Peyer's patch (tissue), 4 donors: ENCODE measurements at places on chromosomes 1 and 21. TPM values are rescaled to one million over a fixed set of nuclear protein-coding genes. Genes with fewer than 3 reads are reported as not detected.

DNA sequence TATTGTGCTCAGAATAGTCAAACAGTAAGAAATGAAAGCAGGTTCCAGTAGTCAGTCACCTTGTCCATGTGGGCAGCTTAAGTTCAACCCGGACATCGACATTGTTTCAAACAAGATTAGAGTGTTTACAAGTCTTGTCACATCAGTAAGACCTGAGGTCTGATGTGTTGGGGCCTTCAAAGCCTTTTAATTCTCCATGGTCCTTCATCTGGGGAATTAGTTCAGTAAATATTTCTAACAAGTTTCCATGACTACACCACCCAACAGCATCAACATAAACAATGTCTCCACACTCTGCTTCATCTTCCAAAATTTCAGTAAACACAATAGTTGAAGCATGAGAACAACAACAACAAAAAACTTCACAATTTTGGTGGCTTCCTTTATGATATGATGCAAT lies 15.1 kb upstream of the ADORA1 start:
- no peak for DNase-seq

DNA sequence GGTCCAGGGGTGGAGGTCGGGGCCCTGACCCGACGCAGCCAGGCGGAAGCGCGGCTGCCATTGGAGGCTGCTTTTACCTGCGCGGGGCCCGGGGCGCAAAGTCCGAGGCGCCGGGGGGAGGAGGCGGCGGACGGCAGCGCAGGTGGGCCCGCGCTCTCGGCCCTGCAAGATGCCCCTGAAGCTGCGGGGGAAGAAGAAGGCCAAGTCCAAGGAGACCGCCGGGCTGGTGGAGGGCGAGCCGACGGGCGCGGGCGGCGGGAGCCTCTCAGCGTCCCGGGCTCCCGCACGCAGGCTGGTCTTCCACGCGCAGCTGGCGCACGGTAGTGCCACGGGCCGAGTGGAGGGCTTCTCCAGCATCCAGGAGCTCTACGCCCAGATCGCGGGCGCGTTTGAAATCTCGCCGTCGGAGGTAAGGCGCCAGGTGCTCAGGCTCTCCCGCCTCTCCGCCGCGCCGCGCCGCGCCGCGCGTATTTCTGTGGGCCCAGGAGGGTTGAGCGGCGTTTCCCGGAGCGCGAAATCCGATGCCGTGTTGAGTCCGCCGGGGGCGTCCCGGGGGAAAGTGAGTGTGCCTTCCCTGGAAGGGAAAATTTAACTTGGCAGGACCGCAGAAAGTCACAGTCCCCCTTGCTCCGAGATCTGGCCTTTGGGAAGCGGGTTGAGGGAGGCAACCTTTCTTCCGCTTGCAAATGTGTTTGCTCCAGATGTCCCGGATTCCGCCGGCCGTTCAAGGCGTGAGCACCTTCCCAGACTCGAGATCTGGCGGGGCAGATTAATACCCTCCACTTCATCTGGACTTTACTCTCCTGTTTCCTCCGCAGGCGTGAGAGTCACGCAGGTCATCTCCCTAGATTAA lies at the start of gene GIPC2:
GIPC2 (plus strand) TSS at position 41 of the 853 bp plus-strand sequence; CDS start at position 170, 129 bp downstream.
- peak; percentile 74 for DNase-seq

GRCh38 chr1:162302306-162303003 lies 74.2 kb downstream of the SPATA46 start:
- no peak for DNase-seq

DNA sequence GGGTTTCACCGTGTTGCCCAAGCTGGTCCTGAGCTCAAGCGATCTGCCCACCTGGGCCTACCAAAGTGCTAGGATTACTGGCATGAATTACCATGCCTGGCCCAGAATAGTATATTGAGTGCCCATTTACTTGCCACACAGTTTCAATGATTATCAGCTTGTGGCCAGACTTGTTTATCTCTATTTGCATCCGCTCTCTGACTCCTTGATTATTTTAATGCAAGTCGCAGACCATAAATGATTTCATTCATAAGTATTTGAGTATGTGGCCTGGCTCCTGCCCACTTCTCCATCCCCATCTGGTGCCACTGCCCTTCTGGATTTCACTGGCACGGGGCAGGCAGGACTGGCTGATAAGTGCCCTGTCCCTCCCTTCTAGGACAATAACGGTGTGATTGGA lies 18.2 kb upstream of the TRNAU1AP start:
- no peak for DNase-seq

- no peak for DNase-seq
Measured at GRCh38 chr1:211574705-211575104, 4.3 kb downstream of the SLC30A1 start.

DNA sequence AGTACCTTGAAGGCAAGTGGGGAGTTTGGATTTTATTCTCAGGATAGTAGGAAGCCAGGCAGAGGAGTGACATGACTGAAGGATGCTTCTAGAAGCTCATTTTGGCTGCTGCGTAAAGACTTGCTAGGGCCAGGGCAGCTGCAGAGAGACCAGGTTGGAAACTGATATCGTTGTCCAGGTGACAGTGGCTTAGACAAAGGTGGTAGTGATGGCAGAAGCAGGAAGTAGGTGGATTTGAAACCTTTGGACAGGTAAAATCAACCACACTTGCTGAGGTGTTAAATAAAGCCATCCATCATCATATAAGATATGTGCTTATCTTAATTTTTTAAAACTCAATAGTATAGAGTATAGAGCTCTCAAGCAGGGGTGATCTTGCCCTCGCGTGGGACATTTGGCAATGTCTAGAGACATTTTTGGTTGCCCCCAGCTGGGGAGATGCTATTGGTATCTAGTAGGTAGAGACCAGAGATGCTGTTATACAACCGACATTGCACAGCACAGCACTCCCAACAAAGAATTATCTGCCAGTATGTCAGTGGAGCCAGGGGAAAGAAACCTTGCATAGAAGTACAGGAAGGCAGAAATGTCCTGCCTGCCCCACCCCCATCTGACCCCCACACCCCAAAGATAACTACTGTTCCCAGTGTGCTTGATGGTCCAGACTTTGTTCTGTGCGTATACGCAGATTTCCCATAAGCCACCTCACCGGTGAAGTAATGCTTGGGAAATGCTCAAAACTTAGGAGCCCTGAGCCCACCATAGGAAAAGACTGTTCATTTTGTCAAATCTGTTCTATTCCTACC lies 31.1 kb downstream of the TMEM51 start:
- no peak for DNase-seq

S100A2 gene
- not detected for total RNA-seq

GRCh38 chr1:229131243-229132105 lies 139.4 kb upstream of the RAB4A start:
- DNase-seq: no peak

GRCh38 chr1:30732277-30732996 lies 9.1 kb upstream of the MATN1 start:
- DNase-seq: no peak

DNA sequence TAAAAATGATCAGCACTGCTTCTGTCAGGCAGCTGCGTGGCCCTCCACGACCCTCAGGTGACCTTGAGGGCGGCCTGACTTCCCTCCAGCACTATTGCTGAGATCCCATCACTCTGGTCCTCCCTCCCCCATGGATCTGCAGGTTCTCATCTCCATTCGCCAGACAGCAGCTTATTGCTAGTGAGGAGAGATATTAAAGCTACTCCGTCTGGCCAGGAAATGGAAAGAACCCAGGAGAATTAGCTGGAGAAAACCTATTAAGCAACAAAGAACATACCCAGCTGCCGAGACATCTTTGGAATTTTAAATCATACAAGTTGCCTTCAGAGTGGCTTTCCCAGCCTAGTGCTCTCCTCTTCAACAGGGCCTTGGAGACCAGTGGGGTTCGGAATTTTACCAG lies 25.7 kb upstream of the KCNN3 start:
- DNase-seq: no peak
